ENCODE measurements at places on chromosomes 1 and 21.

DNA sequence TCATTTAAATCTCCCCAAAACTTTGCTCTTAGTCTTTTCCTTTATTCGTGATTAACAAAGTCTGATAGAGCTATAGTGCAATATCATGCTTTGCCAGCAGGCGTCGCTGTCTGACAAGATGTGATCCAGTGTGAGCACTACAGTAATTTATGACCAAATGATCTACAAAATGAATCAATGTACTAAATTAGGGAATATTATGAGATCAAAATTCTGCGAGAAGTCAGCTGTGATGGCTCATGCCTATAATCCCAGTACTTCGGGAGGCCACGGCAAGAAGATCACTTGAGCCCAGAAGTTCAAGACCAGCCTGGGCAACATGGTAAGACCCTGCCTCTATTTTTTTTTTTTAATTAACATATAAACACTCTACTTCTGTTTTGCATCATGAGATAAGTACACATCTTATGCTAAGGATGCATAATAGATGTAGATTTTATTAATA is 3.6 kb upstream of the SPSB1 start:
- peak; percentile 88 for DNase-seq

DNA sequence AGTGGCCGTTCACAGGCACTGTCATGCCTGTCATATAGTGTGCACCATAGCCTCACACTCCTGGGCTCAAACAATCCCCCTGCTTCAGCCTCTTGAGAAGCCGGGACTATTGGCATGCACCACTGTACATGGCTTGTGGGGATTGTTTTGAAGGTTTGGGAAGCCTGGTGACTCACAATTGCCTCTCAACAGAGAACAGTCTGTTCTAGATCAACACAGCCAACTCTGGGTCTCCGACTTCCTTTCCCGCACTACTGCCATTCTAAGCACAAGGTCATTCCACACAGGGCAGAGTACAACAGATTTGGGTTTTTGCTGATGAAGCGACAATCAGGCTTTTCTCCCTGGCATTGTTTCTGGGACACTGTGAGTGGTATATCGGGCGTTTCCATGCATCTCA is 15.5 kb upstream of the AHCTF1 start:
- no peak for DNase-seq

DNA sequence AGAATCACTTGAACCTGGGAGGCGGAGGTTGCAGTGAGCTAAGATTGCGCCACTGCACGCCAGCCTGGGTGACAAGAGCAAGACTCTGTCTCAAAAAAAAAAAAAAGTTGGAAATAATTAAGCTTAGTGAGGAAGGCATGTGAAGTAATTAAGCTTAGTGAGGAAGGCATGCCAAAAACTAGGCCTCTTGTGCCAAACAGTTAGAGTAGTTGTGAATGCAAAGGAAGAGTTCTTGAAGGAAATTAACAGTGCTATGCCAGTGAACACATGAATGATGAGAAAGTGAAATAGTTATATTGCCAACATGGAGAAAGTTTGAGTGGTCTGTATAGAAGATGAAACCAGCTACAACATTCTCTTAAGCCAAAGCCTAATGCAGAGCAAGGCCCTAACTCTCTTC is 85.0 kb downstream of the MAN1A2 start:
- DNase-seq: no peak

DNA sequence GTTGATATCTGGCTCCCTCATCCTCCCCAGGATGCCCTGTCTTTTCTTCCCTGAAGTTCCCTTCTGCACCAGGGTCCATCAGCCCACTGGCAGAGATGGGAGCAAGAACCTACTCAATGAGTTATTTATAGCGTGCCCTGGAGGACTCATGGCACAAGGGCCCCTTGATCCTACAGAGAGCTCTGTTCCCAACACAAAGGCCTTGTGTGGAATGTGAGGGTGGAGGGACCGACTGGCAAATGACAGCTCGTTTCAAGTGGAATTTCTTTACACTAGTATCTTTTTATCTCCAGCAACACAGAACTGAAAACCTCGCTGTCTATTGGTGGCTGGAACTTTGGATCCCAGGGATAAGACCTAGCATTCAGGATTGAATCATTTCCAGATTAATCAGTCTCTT is 22.4 kb downstream of the CHI3L2 start:
- DNase-seq: no peak

GRCh38 chr1:68197891-68198290 is 34.4 kb downstream of the WLS start:
- DNase-seq: no peak

DNA sequence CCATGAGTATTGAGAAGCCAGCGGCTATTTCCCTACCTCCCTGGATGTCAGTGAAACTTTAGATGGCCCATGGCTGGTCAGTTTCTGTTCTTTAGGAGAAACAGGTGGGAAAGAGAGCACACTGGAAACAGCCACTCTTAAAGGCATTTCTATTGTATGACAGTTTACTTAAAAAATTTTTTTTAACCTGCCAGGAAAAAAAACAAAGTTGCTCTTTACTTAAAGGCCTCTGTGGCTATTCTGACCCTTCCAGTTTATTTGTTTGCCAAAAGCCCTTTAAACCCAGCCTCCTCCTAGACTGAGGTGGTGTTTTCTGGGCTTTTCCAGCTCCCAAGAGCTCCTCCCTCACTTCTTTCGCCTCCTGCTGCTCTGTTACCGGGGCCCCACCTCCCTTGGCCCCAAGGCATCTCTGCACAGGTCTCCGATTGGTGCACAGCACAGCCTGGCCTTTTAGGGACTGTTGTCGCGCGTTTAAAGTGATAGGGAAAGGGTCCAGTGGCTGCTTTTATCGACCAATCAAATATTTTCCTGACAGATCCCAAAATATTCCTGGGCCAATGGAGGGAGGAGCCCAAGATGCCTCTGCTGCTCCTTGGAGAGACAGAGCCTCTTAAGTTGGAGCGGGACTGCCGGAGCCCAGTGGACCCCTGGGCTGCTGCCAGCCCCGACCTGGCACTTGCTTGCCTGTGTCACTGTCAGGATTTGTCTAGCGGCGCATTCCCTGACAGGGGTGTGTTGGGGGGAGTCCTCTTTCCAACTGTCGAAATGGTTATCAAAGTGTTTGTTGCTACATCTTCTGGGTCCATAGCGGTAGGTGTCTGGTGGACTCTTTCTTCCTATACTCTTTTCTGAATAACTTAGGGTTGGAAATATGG is at the start of gene SH3BGR:
Gene SH3BGR, plus strand, starts transcription at position 639 of the 875 bp plus-strand sequence. Its CDS starts 127 bp downstream, at position 766.
- no peak for DNase-seq

- no peak for DNase-seq
Measured at GRCh38 chr1:217389895-217390294, 241.0 kb downstream of the GPATCH2 start.

- DNase-seq: no peak
Measured at GRCh38 chr21:38897532-38898421, 92.0 kb downstream of the ETS2 start.

All from stimulated activated CD4-positive, alpha-beta T cell treated with anti-CD3 and anti-CD28 coated beads, Interleukin-12 subunit alpha, Interleukin-12 subunit beta, amount 100 ng/mL, for 24 hours (primary cell).